ENCODE measurements at places on chromosomes 11 and 22.

GRCh38 chr11:87292598-87292997 is 254.9 kb downstream of the TMEM135 start:
- DNase-seq, result no peak

DNA sequence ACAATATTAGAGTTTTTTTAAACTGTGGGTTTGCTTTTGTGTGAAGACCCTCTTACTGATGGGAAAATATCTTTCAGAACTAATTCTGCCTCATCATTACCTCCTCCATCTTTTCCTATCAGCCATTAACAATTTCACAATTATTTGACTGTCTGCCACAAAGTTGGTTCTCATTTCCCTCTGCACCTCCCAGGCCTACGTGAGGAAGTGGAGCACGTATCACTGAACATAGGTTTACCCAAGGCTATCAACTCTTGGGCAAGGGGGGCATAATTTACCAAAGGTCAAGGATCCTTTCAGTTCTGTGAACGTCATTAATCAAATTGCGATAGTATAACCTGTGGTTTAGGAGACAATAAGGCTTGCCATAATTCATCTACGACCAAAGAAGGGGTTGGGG is 60.0 kb downstream of the LIF start:
- DNase-seq, result no peak

DNA sequence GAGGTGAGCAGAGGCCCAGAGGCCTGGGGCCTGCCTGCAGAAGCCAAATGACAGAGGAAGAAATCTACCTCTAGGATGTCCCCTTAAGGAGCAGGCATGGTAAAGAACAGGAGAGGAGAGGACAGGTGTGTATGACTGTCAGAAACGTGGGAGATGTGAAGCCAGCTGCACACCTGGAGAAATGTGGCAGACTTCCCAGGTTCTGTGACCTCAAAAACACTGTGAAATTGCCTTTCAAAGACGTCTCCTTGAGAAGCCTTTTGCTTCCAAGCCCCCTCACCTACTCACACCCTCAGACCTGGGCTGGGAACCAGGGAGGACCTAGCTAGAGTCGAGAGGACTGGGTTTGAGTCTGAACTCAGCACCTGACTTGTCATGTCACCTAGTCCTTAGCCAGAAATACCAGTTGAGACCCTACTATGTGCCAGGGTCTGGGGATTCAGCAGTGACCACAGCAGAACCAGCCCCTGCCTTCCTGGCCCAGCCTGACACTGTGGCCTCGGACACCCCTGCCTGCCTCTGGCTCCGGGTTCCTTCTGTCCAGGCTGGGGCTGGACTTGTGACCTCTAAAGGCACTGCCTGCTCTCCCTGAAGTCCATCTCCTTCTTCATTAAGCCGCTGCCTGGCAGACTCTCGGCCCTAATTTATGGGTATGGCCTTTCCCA is 5.6 kb downstream of the TPBGL start:
- no peak for DNase-seq

- no peak for DNase-seq
Observed at GRCh38 chr11:68961245-68961644, 19.5 kb downstream of the MRGPRD start.

GRCh38 chr11:107743191-107743590 is 31.3 kb upstream of the SLN start:
- no peak for DNase-seq

DNA sequence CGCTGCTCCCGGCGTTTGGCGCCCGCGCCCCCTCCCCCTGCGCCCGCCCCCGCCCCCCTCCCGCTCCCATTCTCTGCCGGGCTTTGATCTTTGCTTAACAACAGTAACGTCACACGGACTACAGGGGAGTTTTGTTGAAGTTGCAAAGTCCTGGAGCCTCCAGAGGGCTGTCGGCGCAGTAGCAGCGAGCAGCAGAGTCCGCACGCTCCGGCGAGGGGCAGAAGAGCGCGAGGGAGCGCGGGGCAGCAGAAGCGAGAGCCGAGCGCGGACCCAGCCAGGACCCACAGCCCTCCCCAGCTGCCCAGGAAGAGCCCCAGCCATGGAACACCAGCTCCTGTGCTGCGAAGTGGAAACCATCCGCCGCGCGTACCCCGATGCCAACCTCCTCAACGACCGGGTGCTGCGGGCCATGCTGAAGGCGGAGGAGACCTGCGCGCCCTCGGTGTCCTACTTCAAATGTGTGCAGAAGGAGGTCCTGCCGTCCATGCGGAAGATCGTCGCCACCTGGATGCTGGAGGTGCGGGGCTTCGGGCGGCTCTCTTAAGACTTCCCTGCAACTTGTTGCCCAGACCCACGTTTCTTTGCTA is at the start of gene CCND1:
CCND1 (plus strand) TSS at position 162 of the 587 bp plus-strand sequence; CDS start at position 320, 158 bp downstream.
- DNase-seq, result peak; percentile 24

DNA sequence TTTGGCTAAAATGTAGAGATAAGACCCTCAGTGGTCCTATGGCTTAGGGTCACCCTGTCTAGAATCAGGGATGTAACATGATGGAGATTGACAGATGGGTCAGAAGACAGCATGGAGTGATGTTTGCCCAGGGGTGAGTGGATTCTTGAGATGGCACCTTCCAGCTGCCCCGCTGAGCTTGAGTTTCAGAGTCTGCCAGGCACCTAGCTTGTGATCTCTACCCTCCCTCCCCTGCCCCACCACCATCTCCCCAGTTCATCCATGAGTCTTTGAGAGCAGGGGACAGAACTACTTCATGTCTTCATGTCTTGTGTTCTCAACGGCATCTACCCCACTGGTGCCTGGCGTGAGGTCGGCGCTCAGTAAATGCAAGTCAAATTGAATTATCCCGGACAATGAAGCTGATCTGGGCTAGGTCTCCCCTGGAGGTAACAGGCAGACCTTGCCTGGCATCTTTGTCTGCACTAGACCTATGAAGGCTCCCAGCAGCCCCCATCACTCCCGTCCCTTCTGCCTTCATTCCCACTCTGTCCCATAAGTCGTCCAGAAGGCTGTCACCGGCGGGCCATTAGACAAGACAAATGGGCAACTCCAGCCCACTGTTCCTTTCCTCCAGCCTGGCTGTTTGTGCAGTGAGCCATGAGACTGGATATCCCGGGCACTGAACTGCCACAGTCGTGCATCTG is 239.2 kb upstream of the TBCEL start:
- no peak for DNase-seq

GRCh38 chr22:24972369-24972768 is 19.9 kb downstream of the KIAA1671 start:
- DNase-seq, result no peak

GRCh38 chr22:32542677-32543357 is 68.2 kb downstream of the FBXO7 start:
- no peak for DNase-seq

- DNase-seq, result no peak
Observed at GRCh38 chr11:62892077-62892922, 11.6 kb downstream of the SLC3A2 start.

DNA sequence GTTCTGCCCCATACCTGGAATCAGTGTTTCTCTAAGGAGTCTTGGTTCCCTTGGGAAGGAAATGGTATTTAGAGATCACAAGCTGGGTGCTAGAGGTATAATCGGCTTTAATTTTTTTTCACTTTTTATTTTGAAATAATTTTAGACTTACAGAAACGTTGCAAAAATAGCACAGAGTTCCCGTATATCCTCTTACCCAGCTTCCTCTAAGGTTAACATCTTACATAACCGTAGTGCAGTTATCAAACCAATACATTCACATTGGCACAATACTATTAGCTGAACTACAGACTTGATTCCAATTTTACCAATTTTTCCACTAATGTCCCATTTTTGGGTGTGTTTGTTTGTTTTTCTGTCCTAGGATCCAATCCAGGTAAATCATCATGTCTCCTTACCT is 63.8 kb downstream of the RBX1 start:
- no peak for DNase-seq

GRCh38 chr11:19187114-19187832 is 14.5 kb downstream of the CSRP3 start:
- DNase-seq, result no peak

DNA sequence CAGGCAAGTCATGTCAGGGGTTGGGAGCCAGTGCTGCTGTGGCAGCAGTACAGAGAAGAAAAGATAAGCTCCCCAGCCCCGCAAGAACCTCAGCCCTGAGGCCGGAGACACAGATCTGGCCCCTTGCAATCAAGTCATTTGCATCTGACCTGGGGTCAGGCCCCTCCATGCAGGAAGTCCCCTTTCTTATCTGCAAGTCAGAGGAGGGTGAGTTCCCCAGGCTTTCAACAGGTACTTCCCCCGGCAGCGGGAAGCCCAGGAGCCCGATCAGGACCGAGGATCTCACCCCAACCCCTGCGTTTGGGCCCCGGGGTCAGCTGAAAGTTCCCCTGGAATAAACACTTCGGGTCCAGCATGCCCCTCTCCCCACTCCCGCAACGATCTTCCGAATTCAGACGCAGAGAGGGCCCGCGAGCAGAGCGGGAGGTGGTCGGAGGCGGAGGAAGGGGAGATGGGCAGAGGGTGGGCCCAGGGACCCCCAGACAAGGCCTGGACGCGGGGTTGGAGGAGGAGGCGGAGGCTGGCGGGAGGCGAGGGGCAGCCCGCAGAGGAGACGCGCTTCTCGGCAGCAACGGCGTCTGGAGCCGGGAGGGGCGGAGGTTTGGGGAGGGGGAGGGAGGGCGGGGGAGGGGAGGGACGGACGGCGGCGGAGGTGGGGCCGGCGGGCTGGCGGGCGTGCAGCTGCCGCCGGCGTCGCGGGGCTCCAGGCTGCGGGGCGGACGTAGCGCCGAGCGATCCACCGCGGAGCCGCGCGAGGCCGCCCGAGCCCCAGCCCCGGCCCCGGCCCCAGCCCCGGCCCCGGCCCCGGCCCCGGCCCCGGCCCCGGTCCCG is at the start of gene TSPAN18:
TSPAN18 (plus strand) TSS at position 680 of the 831 bp plus-strand sequence. CDS start 179,455 bp downstream, outside the sequence.
- DNase-seq, result no peak

DNA sequence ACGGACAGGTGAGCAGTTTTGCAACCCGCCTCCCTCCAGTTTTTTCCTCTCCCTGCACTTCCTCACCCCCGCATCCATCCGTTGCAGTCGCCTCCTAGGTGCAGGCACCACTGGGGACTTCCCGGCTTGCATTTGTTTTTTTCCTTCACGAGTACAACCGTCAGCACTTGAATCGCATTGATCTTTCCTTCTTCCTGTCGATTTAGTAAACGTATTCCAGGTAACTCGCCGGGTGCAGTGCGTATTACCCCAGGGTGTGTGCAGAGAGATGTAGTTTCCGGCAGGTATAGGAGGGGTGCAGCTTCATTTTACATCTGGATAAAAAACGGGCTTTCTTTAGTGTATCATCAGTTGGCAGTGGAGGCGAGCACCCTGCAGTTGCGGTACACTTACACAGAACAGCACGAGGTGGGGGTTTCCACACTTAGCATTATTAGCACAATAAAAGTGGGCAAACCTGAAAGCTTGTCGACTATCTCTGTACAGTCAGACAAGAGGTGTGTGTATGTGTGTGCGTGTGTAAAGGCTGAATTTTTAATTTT is at the start of gene SORL1-AS1:
SORL1-AS1 (minus strand) TSS at position 359 of the 542 bp plus-strand sequence.
- peak; percentile 57 for DNase-seq

- no peak for DNase-seq
Observed at GRCh38 chr11:88367310-88367709, 29.8 kb upstream of the CTSC start.

DNA sequence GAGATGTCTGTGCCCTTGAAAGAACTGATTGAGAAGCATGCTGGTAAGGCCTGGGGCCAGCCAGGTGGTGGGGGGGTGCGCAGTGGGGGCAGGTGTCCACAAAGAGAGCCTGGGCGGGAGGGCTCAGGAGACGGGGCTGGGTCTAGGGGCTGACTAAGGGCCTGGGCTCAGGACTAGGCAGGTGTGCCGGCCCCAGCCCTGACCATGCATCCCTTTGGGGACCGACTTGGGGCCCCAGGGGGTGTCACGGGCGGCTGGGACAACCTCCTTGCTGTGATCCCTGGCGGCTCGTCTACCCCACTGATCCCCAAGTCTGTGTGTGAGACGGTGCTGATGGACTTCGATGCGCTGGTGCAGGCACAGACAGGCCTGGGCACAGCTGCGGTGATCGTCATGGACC is 4.4 kb downstream of the NDUFV1 start:
- no peak for DNase-seq

DNA sequence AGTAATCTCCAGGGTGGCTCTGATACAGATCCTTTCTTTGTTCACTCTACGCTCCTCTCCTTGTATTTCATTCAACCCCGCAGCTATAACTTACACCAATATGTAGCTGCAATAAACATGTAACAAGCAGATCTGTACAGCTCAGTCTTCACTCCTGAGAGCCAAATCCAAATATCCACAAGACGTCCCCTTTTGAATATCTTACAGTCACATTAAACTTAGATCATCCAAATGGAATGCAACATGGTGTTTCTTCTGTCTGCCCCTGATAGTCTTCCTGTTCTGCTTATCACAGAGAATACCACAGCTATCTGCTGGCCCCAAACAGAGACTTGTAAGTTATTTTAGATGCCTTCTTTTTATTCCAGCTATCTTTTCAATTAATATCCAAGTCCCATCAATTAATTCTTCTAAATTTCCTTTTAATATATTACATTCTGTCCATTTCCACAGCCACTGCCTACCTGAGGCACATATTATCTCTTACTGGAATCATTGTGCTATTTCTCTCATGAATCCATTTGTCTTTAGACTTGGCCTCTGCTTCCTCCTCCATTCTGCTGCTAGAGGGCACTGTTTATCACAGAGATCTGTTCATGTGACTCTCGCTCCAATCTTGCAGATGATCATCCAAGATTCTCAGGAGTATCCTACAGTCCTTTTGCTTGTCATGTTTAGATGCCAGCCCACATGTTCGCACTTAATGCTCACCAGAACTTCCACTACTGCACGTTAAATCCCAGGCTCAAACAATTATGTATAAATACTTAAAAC is 908.6 kb downstream of the NTM start:
- DNase-seq, result no peak

GRCh38 chr22:30857791-30858190 is 110.8 kb downstream of the MORC2 start:
- no peak for DNase-seq

DNA sequence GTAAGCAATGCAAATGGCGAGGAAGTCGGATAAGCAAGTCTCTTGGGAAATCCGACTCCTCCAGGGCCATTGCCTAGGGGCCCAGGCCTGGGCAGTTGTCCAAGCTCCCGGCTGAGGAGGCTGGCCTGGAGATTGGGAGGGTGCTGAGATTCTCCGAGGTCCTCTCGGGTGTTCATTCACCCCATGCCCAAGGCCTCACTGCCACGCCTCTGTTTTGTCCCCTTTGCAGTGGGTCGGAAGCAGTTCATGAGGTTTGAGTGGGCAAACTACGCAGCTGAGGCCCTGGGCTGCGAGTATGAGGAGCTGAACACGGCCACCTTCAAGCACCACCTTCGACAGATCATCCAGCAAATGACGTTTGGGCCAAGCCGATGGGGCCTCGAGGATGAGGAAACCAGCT is 81.3 kb downstream of the MYO18B start:
- DNase-seq, result no peak

GRCh38 chr11:110907629-110908028 is 195.4 kb upstream of the ARHGAP20 start:
- DNase-seq, result no peak

GRCh38 chr22:22810471-22810870 is 77.1 kb upstream of the IGLL5 start:
- DNase-seq, result no peak

DNA sequence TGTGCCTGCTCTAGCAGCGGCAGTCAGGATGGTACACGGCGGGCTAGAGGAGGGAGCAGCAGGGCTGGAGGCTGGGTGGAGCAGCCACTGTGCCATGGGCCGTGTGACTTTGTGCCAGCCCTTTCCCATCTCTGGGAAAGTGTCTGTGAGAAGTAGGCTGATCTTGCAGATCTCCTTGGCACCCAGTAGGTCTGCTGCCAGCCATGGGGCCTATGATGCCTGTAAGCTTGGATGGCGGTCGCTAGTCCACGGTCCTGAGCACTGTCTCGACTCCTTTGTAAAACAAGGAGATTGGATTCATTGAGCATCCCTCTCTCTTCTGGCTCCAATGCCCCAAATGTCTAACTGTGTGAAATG is 22.6 kb downstream of the AMPD3 start:
- no peak for DNase-seq

GRCh38 chr11:62179995-62180394 is 10.0 kb upstream of the SCGB1D1 start:
- no peak for DNase-seq

All from stimulated activated CD4-positive, alpha-beta T cell treated with anti-CD3 and anti-CD28 coated beads, Interleukin-1b, Interleukin-23, amount 100 ng/mL, for 4 hours (primary cell).